ENCODE measurements at places on chromosomes 3 and 15. TPM values are rescaled to one million over a fixed set of nuclear protein-coding genes. Genes with fewer than 3 reads are reported as not detected.

The SPESP1 gene
- total RNA-seq = not detected

The TGM4 gene
- total RNA-seq = not detected

The GNAT1 gene
- total RNA-seq = not detected

The TRIM42 gene
- total RNA-seq = not detected

The TP63 gene
- 0.70 TPM for total RNA-seq

The CHP1 gene
- 76.1 TPM for total RNA-seq

The CNTN4 gene
- total RNA-seq = not detected

The IL17RB gene
- 0.92 TPM for total RNA-seq

The ZNF662 gene
- not detected for total RNA-seq

The ZSCAN2 gene
- 17.0 TPM for total RNA-seq

The TNFAIP8L3 gene
- 6.9 TPM for total RNA-seq

The ILDR1 gene
- not detected for total RNA-seq

The GUCA1C gene
- total RNA-seq = not detected

The PDZRN3 gene
- not detected for total RNA-seq

The NANOGP8 gene
- total RNA-seq = not detected

The IL5RA gene
- not detected for total RNA-seq

The WDR49 gene
- not detected for total RNA-seq

The ZCWPW2 gene
- not detected for total RNA-seq

The C2CD4B gene
- not detected for total RNA-seq

The TNNC1 gene
- total RNA-seq = 1.4 TPM

The NR1D2 gene
- total RNA-seq = 7.2 TPM

The SHQ1 gene
- total RNA-seq = 19.6 TPM

The FANCD2OS gene
- total RNA-seq = not detected

The SPTSSB gene
- not detected for total RNA-seq

The C3orf20 gene
- total RNA-seq = 0.03 TPM

The IGSF11 gene
- total RNA-seq = 6.6 TPM

The MCF2L2 gene
- not detected for total RNA-seq

The DPPA2 gene
- total RNA-seq = not detected

The ACP3 gene
- total RNA-seq = 0.26 TPM

The TCAIM gene
- total RNA-seq = 5.6 TPM

The SLC35A5 gene
- 17.2 TPM for total RNA-seq

The SH2D7 gene
- total RNA-seq = not detected

The DZIP3 gene
- total RNA-seq = 2.5 TPM

The STAG1 gene
- total RNA-seq = 5.8 TPM

The C3orf85 gene
- total RNA-seq = not detected

The ANKRD34C gene
- not detected for total RNA-seq

The PTX3 gene
- total RNA-seq = 0.86 TPM

The PAQR5 gene
- 110 TPM for total RNA-seq

Measured in A549 treated with RU486 at 1 μM for 4 hours (cell line).